AG04450 (cell line): ENCODE measurements at places on chromosomes 11 and 22. TPM values are rescaled to one million over a fixed set of nuclear protein-coding genes. Genes with fewer than 3 reads are reported as not detected.

Gene GGTLC2
- not detected in 2 replicates for polyA plus RNA-seq

Gene GLYAT
- not detected in 2 replicates for polyA plus RNA-seq

Gene HBG2
- polyA plus RNA-seq = 2.0 and 2.2 TPM in 2 replicates

Gene LINC01488
- not detected in 2 replicates for polyA plus RNA-seq

Gene SPI1
- polyA plus RNA-seq = not detected in 2 replicates

Gene RAC2
- 25.0 and 35.9 TPM in 2 replicates for polyA plus RNA-seq

Gene USP28
- 35.6 and 38.7 TPM in 2 replicates for polyA plus RNA-seq

Gene RFPL1
- not detected in 2 replicates for polyA plus RNA-seq

Gene GAB2
- polyA plus RNA-seq = 7.9 and 8.7 TPM in 2 replicates

Gene BIK
- not detected in 2 replicates for polyA plus RNA-seq

Gene PKDREJ
- 0.01 TPM in 2 replicates for polyA plus RNA-seq

Gene LMO1
- not detected in 2 replicates for polyA plus RNA-seq

Gene MPZL3
- polyA plus RNA-seq = 0.06 and 0.07 TPM in 2 replicates

Gene SOX6
- 6.0 and 6.3 TPM in 2 replicates for polyA plus RNA-seq

Gene ANGPTL5
- not detected in 2 replicates for polyA plus RNA-seq

Gene LARGE1
- 8.4 and 9.9 TPM in 2 replicates for polyA plus RNA-seq

Gene SLC37A2
- polyA plus RNA-seq = 0.79 and 0.99 TPM in 2 replicates

Gene SLC22A12
- not detected in 2 replicates for polyA plus RNA-seq

Gene OR6Q1
- not detected in 2 replicates for polyA plus RNA-seq

Gene OSBP2
- 1.6 and 1.8 TPM in 2 replicates for polyA plus RNA-seq

Gene PKNOX2
- polyA plus RNA-seq = 3.0 and 3.6 TPM in 2 replicates

Gene CDHR5
- polyA plus RNA-seq = not detected in 2 replicates

Gene RHOD
- polyA plus RNA-seq = 12.9 and 16.9 TPM in 2 replicates

Gene MMP8
- 0.04 TPM in 1 of 2 replicates, not detected in the other for polyA plus RNA-seq

Gene HBB
- polyA plus RNA-seq = 0.22 and 0.26 TPM in 2 replicates

Gene TYR
- polyA plus RNA-seq = not detected in 2 replicates

Gene KCNJ5
- polyA plus RNA-seq = not detected in 2 replicates

Gene HEPACAM
- 0.05 and 0.10 TPM in 2 replicates for polyA plus RNA-seq

Gene P4HA3
- 8.5 and 10.7 TPM in 2 replicates for polyA plus RNA-seq
